Type B pancreatic cell (in vitro differentiated cells): ENCODE measurements at places on chromosomes 1 and 21. TPM values are rescaled to one million over a fixed set of nuclear protein-coding genes. Genes with fewer than 3 reads are reported as not detected.

Gene TRIM67
- total RNA-seq: 0.65 and 2.1 TPM in 2 replicates

DNA sequence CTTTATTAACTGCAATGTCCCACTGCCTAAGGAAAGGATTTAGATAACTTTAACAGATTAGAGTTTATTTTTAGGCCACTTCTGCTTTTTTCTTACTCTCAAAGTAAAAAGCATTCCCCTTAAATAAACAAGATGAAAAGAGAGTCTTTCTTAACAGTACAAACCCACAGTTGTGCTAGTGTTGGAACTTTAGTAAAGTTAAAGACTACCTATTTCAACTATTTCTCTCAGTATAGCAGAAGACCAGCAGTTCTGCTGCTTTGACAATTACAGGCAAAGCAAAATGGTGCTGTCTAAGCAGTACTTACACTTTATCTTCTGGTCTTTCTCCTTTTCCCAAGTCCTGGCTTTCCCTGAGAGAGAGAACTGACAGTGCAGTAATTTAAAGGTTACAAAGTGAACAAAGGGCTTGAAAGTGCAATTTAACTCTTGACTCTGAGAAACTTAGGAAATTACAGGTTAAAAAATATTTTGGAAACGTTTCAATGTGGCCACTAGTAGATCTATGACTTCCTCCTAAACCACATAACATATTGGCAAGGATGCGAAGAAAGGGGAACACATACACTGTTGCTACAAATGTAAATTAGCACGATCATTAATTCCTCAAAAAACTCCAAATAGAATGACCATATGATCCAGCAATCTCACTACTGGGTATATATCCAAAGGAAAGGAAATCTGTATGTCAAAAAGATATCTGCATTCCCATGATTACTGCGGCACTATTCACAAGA is 135.4 kb upstream of the POGK start:
- DNase-seq: no peak
- H3K27ac ChIP-seq: no peak overlapping the region
- no peak overlapping the region for H3K4me3 ChIP-seq
- no peaks in the 10 kb centered on the region for H3K36me3 ChIP-seq

Gene NES
- total RNA-seq: 8.1 and 125 TPM in 2 replicates

Gene SDF4
- total RNA-seq: 116 and 136 TPM in 2 replicates

GRCh38 chr1:236794585-236795034 is 482 bp upstream of the MTR start:
- no peak for DNase-seq
- H3K27ac ChIP-seq: peak overlapping the region; percentile 99

Gene USH2A
- 0.22 and 0.33 TPM in 2 replicates for total RNA-seq
